ENCODE measurements at places on chromosomes 6 and 20. TPM values are rescaled to one million over a fixed set of nuclear protein-coding genes. Genes with fewer than 3 reads are reported as not detected.

DNA sequence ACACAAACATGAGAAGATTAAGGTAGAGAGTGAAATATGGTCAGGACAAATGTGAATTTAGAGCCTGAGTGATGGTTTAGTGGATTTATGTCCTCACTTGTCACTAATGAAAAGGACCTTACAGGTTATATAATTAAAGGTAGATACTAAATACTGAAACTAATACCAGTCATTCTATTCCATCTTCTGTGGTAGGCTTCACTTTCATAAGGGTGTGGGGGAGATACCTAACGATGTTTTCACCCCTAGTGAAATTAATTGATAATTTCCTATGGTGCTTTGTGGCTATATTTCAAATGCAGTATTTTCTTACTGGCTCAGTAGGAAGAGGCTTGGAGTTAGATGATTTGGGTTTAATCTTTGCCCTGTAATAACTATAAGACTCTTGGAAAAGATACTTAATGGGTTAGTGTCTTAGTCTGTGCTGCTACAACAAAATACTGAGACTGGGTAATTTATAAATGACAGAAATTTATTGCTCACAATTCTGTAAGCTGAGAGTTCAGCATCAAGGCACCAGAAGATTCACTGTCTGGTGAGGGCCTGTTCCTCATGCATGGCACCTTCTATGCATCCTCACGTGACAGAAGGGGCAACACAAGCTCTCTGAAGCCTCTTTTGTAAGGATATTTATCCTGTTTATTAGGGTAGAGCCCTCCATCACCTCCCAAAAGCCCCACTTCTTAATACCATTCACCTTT, 21.3 kb downstream of the RNF217 start:
- H3K27ac ChIP-seq: peak overlapping the region; percentile 11
- H3K4me1 ChIP-seq: peaks cover 7% of the 10 kb centered on the region
- no peaks in the 10 kb centered on the region for H3K36me3 ChIP-seq
- DNase-seq: no peak
- no peaks in the 10 kb centered on the region for H3K27me3 ChIP-seq

DNA sequence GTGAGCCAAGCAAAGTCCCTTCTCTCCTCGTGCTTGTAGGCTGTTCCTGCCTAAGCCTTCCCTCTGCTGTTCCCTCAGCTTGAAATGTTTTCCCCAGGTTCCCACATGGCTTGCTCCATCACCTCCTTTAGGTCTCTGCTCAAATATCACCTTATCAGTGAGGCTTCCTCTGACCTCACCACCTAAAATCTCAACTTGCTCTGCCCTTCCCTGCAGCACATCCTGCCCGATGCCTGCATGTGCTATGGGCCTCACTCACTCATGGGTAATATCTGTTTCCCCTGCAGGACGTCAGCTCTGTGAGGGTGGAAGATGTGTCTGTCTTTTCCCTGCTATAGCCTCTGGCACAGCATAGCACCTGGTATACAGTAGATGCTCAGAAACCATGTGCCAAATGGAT, 29.9 kb upstream of the FKBP1A start:
- H3K4me3 ChIP-seq: no peak overlapping the region
- H3K36me3 ChIP-seq: no peaks in the 10 kb centered on the region
- H3K27ac ChIP-seq: no peak overlapping the region
- H3K27me3 ChIP-seq: no peaks in the 10 kb centered on the region
- H3K4me1 ChIP-seq: peaks cover 2% of the 10 kb centered on the region

GRCh38 chr6:45538641-45539547, 161.2 kb upstream of the SUPT3H start:
- H3K36me3 ChIP-seq: no peaks in the 10 kb centered on the region
- no peak overlapping the region for H3K27ac ChIP-seq
- no peaks in the 10 kb centered on the region for H3K27me3 ChIP-seq

DNA sequence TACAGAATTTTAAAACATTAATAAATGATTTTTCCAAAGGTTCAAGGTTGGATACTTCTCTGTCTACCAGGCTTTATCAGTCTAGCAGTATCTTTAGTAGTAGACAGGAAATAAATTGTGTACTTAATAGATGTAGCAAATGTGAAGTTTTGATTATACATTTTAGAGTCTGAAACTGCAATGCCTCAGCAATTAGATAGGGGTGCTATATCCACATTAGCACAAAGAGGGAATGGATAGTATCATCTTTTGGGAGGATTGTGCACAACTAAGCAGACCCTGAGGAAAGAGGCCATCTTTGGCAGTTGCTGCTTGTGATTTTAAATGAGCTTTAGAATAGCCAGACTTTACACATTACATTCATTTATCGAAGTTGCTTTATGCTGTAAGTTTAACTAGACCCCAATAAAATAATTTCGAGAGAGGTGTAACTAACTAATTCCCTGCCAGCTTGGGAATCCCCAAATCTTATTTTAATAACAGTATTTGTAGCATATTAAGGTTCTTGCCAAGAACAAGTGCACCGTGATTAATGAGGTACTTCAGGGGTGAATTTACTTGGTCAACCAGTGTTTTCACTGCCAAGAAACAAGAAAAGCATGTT, 2.8 kb downstream of the KCNQ5 start:
- no peaks in the 10 kb centered on the region for H3K27me3 ChIP-seq
- H3K4me1 ChIP-seq: peaks cover 2% of the 10 kb centered on the region
- no peaks in the 10 kb centered on the region for H3K36me3 ChIP-seq
- no peak overlapping the region for H3K27ac ChIP-seq
- DNase-seq: no peak

The STX11 gene
- 0.26 TPM for total RNA-seq

The OR2H2 gene
- not detected for total RNA-seq
